Dermis microvascular lymphatic vessel endothelial cell (primary cell): ENCODE measurements at places on chromosomes 4 and X.

GRCh38 chr4:123017636-123018395 is 95.4 kb upstream of the NUDT6 start:
- DNase-seq: peak; percentile 82

DNA sequence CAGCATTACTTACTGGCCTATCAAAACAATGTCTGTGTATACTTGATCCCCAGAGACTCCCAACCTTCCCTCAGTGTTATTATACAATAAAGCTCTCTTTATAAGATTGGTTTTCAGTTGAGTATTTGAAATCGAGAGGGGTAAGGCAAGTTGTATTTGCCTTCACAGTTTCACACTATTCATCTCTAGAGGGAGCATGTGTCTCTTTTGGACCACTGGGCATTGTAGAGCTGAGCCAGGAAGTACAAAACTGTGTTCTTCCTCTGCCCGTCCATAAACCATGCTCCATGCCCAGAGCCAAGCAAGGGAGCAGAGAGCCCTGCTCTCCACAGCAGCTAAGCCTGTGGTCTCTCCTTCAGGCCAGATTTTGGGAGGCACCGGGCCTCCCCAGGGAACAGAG is 61.5 kb upstream of the HHIP start:
- peak; percentile 51 for DNase-seq

DNA sequence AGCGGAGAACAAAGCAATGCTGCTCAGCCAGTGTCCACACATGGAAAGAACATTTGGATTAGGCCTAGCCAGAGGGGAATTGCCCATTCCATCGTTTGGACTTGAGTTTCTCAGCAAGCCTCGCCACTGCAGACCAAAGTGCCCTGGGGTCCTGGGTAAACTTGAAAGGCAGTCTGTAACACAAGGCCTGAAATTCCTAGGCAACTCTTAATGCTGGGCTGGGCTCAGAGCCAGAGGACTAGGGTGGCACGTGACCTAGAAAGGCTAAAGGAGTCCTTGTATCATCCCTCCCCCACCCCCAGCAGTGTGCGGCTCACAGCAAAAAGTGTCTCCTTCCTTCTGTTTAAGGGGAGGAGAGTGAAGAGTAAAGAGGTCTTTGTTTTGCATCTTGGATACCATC is 210.4 kb upstream of the ARX start:
- no peak for DNase-seq

DNA sequence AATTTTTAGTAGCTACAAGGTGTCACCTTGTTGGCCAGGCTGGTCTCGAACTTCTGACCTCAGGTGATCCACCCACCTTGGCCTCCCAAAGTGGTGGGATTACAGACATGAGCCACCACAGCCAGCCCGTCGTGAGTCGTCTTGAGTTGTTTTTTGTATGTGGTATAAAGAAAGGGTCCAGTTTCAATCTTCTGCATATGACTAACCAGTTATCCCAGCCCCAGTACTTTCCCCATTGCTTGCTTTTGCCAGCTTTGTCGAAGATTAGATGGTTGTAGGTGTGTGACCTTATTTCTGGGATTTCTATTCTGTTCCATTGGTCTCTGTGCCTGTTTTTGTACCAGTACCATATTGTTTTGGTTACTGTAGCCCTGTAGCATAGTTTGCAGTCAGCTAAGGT is 105.9 kb downstream of the OR13H1 start:
- DNase-seq: no peak

DNA sequence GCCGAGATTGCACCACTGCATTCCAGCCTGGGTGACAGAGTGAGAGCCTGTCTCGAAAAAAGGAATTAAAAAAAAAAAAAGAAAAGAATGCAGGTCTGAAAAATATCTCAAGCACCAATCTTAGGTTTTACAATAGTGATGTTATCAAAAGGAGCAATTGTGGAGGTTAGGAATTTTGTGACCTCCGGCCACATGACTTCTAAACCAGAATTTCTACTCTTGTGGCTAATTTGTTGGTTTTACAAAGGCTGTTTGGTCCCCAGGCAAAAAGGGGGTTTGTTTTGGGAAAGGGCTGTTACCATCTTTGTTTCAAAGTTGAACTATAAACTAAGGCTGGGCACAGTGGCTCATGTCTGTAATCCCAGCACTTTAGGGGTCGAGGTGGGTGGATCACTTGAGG is 15.4 kb upstream of the ZNF41 start:
- DNase-seq: no peak

GRCh38 chrX:134236626-134237614 is at the start of gene CCDC160:
Gene CCDC160 (plus strand): TSS chrX:134237182. CDS start chrX:134244801, 7,619 bp downstream.
- peak; percentile 20 for DNase-seq

DNA sequence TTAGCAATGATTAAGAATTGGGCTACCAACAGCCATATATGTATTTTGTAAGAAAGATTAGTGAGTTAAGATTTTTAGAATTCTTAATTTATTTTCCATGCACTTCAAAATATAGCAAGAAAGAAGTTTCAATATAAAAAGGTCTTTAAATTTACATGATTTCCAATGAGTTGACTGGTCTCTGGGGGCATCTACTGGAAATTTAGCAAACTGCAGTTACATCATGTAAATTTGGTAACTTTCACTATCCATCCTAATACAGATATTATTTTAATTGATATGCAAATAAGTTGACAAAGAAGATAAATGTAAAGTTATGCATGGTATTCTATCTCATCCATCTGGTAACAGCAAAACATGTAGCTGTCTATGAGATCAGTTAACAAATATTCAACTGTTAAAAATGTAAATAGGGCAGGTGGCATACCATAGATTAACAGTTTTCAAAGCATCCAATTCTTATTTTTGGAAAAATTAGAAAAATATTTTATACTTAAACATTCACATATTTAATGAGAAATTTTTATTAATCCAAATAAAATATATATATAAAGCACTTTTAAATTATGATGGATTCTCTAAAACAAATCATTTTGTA is 29.1 kb downstream of the TTC29 start:
- DNase-seq: peak; percentile 15

GRCh38 chr4:149965206-149965605 is 113.0 kb upstream of the DCLK2 start:
- no peak for DNase-seq

DNA sequence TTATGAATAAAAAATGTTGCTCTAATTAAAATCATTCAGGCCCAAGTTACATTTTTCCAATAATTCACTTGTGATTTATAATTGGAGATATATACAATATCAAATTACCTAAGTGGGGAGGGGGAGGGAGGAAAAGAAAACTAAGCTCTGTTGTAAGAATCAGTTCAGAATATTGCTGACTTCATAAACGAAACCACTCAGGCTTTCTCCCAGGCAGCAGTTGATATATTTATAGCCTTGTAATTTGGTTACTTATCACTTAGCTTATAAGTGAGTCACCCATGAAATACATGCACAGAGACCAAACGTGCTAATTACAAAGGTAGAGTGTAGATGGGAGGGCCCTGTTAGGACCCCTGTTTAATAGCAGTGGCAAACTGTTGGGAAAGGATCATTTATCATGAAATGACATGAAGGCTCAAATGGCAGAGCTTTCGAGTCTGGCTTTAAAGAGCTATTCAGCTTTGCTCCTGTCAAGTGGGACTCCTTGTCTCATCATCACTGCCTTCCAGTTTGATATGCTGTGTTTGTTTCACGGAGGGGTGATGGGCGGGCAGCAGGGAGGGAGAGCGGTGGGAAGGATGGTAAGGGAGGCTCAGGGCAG is 105.6 kb upstream of the PGRMC2 start:
- no peak for DNase-seq
